Omental fat pad (tissue), 4 donors: ENCODE measurements at places on chromosomes 2 and 18. TPM values are rescaled to one million over a fixed set of nuclear protein-coding genes. Genes with fewer than 3 reads are reported as not detected.

Gene ATOH8
- total RNA-seq: 29.7 TPM

DNA sequence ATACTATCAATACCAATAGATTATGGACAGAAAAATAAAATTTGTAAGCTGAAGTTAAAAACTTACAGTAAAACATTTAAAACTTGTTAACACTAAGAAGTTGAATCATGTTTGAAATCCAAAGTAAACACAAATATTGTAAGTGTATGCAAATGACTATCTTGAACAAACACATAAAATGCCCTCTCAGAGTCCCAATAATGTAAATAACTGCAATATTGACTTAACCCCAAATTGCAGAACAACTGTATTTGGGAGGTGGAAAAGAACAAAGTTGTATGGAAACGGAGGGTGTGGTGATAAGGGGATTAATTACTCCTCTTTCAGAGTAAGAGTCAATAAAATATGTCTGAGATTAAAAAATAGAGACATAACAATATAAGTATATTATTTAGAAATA is 140.0 kb upstream of the NOL4 start:
- DNase-seq: no peak

DNA sequence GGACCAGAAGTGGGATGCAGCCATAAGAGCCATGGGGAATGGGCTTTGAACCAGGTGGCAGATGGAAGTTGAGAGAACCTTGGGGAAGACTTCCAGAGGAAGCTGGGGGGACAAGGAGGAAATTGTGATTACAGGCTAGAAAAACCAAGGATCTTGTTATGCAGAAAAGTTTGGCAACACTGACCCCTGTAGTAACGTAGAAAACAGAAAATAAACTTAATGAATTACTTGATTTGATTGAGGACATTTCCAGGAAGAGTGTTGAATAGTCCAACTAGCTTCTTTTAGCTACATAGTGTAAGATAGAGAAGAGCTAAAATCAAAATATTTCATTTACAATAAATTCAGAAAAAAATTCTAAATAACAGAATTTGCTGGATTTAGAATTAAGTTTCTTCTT is 91.9 kb upstream of the GPC1 start:
- DNase-seq: no peak

DNA sequence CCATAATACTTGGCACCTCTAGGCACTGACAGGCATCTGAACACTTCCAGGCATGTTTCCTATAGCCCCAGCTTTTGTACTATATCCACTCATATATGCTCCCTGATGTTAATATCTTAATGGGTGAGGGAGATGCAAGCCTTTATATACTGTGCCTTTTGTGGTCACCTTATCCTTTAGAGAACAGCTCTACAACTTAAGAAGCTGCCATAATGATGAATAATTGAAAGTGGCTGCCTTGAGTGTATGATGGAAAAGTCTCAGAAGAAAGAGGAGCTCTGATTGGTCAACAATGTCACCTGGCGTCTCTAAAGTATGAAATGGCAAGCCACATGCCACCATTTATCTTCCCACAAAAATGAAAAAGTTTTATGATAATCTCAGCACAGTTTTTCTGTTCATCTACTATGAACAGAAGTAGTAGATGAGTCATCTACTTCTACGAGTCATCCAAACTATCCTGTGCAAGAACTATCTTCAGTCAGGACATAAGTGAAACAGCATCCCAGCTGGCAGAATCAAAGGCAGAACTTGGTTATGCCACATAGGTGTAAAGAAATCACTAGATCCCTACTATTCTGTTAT is 997.9 kb upstream of the CELF4 start:
- DNase-seq: no peak

DNA sequence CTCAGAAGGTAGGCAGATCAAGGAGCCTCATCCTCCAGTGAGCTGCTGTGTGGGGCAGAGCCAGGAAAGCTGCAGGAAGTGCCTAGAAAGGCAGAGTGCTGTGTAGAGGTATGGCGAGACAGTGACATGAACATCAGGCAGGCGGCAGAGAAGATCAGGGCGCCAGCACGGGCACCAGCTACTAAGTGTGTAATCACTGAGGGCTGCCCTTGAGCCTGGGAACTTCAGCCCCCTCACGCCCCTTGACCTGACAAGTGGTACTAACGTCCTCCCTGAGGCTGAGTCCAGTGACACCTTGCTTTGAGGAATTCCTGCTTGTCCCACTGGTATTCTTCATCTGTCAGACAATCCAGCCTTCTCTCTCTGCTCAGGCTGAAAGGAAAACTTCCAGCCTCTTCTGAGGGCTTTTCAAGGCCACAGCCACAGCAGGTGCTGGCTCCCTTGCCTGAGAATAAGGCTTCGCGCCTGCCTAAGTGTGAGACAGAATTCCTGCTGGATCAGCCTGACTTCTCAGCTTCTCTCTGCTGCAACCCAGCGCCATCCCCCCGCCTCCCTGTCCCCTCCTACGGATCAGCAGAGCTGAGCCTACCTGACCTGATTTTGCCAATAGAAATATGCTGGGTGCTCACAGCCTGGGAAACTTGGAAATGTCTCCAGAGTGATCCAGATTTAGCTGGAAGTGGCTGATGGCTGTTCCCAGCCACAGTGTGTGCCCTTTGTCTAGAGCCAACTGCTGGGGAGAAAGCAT is 148.0 kb downstream of the SMAD7 start:
- peak; percentile 16 for DNase-seq

- no peak for DNase-seq
Measured at GRCh38 chr2:232525791-232526371, at the start of gene CHRND. TSS of gene CHRND (plus strand) at chr2:232526160. CDS start at chr2:232526216, 56 bp downstream.
